ENCODE measurements at places on chromosomes 16 and 17. TPM values are rescaled to one million over a fixed set of nuclear protein-coding genes. Genes with fewer than 3 reads are reported as not detected.

The LLGL2 gene
- total RNA-seq, result 11.1 TPM

The CBX8 gene
- total RNA-seq, result 6.2 TPM

The GOSR1 gene
- total RNA-seq, result 53.8 TPM

The KRT17 gene
- 5.5 TPM for total RNA-seq

The NPB gene
- 1.0 TPM for total RNA-seq

The BIRC5 gene
- 2.8 TPM for total RNA-seq

The RUNDC3A gene
- 0.75 TPM for total RNA-seq

The TMEM238L gene
- not detected for total RNA-seq

The FLOT2 gene
- 108 TPM for total RNA-seq

The SLC13A5 gene
- total RNA-seq, result 0.36 TPM

The TNFAIP1 gene
- 68.9 TPM for total RNA-seq

All from aorta (tissue), 5 donors.